G401 (cell line): ENCODE measurements at places on chromosomes 12 and 14.

DNA sequence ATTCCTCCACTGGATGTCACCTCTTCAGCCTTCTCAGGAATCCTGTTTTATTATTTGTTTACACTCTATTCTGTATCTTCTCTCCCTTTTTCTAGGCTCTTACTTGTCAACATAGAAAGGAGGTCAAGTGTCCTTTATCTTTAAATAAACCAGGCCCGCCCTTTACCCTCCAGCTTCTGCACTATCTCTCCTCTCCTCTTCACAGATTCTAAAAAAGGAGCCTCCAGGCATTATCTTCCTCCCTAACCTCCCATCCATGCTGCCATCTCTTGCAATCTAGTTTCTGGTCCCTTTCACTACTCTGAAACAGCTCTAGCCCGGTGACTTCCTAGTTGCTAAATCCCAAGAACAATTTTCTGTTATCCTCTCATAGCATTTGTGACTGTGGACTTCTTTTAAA is 24.1 kb upstream of the ARID2 start:
- DNase-seq = no peak

DNA sequence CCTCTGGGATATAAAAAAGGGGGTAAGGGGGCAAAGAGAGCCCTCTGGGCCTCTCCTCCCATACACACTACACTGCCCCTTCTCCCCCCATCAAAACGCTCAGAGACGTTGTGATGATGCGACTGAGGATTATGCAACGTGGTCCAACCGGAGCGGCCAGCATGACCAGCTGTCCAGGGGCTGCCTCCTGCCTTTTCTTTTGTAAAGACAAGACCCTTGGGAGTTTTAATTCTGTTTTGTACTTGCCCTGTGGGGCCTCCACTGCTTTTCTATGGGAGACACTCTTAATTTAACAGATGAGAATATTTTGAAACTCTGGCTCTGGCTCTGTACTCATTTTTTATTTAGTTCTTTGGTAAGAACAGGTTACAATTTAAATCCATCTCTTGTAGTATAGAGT is 7.2 kb downstream of the MBD6 start:
- no peak for DNase-seq

DNA sequence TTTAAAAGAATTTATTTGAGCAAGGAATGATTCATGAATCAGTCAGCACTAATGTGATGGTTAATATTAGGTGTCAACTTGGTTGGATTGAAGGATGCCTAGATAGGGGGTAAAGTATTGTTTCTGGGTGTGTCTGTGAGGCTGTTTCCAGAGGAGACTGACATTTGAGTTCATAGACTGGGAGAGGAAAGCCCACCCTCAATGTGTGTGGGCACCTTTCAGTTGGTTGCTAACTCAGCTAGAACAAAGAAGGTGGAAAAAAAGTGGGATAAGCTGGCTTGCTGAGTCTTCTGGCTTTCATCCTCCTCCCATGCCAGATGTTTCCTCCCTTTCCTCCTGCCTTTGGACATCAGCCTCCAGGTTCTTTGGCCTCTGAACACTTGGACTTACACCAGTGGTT is 47.2 kb downstream of the TESPA1 start:
- no peak for DNase-seq

GRCh38 chr14:55120571-55121495 is 8.2 kb upstream of the LGALS3 start:
- DNase-seq = no peak

DNA sequence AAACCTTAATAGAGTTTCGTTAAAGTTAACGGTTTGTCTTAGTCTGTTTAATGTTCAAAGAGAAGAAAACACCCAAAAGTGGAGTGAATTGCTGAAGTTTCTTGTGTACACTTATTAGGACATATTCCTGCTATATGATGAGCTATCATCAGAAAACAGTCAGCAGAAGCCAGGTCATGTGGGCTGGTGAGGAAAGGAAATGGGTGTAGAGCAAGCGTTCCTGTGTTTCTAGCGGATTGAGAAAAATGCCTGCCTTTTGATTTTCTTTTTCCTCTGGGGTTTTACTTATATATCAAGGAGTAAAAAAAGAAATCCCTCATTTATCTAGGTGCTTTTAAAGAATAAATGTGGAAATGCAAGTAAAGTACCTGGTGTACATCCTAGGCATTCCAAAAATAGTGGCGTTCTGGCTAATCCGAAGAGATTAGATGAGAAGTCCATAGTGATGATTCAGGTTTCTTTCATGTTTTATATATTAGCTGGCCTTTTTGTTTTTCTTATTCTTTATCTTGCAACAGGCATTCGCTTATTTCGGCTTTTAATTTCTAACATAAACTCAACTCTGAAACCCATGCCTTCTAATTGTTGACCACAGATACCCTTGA is 50.7 kb downstream of the FLRT2 start:
- DNase-seq = no peak

- DNase-seq = no peak
Measured at GRCh38 chr14:62988967-62989366, 56.3 kb downstream of the KCNH5 start.
